ENCODE measurements at places on chromosomes 11 and 22.
A peak's percentile ranks its signal among the peaks of the same experiment; 100 is the strongest.

DNA sequence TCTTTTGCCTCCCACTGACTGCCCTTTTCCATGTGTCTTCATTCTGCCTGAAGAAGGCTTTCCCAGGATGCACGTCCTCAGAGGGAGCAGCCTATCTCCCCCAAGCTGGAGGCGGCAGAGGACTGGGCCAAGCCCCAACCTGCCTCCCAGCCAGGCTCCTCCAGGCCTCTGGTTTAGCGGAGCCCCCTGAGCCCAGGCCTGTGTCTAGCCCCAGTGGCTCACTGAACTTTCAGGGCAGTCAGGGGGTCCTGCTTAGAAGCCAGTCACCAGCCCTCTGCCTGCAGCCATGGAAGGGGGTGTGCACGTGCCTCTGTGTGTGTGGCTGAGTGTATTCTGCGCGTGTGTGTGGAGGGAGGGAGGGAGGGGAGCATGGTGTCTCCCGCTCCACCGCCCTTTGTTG lies 10.4 kb upstream of the GRK2 start:
- DNase-seq: no peak

- no peak for DNase-seq
Measured at GRCh38 chr22:25114369-25115362, 85.0 kb upstream of the CRYBB3 start.

DNA sequence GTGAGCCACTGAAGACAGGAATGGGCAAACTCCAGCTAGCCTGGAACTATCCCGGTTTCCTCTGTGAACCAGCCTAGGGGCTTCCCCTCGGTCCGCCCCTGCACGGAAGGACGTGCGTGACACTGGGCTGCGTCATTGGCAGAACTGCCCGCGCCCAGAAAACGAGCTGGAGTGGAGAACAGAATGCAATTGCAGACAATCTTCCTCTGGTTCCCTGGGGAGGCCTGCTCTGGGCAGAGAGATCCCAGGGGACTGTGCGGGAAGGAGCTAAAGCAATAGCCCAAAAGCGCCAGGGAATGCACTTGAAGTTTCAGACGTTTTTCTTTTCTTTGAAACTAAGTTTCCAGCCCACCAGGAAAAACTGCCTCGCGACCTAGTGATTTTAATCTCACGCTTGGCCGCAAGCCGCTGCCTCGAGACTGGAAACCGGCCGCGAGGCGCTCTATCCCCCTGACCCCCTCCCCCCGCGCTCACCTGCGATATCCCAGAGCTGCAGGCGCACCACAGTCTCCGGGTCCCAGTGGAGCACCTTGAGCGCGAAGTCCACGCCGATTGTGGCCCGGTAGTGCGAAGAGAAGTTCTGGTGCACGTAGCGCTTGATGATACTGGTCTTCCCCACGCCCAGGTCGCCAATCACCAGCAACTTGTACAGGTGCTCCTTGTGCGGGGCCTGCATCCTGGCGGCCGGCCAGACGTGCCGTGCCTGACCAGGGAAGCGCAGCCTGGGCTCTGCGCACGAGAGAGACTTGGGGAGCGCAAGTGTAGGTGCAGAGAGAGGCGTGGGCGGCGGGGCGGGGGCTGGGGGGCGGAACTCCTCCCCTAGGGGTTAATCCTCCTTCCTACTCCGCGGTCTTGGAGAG lies at the start of gene RAB38:
RAB38 (minus strand) TSS at position 735 of the 860 bp plus-strand sequence; CDS start at position 676, 59 bp downstream.
- DNase-seq: no peak

DNA sequence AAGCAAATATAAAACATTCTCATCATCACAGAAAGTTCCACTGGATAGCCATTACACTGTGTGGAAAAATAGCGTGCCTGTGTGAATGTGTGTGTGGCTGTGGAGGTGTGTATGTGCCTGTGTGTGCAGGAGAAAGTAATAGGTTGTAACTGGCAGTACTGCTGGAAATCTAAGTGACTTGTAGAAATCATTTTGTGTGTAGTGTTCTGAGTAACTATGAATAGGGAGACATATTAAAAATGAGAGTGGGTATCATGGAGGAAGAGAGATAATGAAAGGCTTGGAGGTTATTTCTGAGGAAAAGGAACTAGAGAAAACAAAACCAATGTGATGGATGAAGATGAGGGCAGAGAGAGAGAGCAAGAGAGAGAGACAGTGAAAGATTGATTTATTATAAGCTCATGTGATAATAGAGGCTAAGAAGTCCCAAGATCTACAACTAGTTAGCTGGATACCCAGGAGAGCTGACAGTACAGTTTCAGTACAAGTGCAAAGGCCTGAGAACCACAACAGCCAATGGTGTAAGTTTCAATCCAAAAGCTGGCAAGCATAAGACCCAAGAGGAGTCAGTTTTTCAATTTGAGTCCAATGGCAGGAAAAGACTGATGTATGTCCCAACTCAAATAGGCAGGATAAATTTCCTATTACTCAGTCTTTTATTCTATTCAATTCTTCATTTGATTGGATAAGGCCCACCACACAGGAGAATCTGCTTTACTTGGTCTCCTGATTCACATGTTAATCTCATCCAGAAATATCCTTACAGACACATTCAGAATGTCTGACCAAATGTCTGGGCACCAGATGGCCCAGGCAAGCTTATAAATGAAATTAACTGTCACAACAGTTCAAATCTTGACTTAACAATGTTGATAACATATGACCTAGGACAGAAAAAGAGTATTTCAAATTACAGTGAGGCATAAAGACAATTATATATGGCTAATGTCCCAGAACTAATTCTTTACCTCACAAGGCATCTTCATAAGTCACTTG lies 14.9 kb downstream of the KBTBD3 start:
- no peak for DNase-seq

DNA sequence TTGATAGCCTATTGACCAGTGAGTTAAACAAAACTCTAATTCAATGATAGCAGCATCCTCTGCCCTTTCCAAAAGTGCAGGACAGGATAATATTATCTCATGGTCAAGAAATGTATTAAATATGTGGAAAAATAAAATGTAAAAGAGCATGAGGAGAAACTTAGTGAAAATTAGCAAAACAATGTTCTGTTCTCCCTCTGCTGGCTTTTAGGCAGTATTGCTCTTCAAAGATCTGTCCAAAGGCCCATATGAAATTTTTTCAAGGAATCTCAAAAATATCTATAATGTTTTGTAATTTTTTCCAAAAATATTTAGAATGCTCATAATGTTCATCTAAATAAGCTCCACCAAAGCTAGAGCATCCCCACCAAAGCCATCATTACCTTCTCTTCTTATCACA lies 8.3 kb upstream of the ARL14EP start:
- DNase-seq: no peak

- no peak for DNase-seq
Measured at GRCh38 chr11:46612326-46612725, 4.7 kb downstream of the HARBI1 start.

DNA sequence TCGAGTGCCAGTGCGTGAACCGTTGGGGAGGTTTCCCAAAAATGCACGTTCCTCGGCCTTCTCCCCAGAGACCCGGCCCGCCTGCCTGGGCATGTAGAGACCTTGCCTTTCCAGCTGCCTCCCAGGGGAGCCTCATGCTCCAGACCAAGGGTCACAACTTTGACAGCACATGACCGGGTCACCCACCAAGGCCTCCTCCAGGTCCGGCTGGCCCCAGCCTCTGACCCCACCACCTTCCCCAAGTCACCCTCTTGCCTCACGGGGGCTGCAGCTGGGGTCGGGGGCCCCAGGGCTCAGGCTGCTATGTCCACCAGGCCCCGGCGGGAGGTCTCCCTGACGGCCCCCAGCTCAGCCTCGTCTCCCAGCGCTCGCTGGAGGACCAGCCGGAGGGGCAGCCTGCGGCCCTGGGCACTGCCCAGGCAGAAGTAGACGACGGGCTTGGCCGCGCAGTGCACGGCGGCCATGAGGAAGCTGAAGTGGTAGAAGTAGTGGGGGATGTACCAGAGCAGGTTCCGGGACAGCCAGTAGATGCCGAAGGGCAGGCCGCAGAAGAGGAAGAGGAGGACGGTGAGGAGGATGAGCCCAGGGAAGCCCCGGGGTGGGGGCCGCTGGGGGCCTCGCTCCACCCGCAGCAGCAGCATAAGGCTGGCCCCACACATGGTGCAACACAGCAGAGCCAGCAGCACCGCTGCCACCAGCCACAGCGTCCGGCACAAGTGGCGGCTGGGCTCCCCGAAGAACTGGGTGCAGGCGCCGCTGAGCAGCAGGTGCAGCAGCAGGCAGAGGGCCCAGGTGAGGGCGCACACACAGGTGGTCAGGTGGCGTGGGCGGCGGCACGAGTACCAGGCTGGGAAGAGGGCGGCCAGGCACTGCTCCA lies 4.4 kb downstream of the MRGPRE start:
- DNase-seq: no peak

DNA sequence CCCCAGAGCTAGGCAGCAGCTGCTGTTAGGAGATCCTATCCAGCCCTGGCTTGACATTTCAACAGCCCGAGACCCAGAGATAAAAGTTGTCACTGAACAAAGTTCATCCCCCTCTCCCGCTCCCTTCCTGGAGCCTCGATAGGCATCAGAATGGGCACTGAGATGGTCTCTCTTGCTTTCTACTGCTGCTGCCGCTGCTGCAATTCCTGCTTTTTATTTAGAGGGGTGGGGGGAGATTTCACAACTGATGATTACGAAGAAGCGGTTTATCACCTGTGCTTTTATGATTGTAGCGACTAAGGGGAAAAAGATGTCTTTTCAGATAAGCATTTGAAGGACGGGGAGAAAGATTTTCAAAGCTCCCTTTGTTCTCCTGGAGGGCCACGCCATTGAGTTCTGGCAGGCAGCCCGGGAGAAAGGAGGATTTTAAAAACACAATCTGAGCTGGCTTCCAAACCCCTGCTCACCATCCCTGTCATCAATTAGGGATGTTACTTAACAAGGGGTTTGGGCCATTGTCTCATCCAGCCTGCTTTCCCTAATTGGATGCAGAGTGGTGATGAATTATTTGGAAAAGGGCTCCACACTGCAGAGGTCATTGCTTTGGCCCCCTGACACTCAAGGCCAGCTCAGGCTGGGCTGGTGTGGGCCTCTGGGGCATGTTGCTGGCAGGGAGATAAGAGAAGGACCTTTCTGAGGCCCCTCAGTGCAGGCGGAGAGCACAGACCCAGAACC lies 344.7 kb downstream of the BUD13 start:
- DNase-seq: peak; percentile 7

DNA sequence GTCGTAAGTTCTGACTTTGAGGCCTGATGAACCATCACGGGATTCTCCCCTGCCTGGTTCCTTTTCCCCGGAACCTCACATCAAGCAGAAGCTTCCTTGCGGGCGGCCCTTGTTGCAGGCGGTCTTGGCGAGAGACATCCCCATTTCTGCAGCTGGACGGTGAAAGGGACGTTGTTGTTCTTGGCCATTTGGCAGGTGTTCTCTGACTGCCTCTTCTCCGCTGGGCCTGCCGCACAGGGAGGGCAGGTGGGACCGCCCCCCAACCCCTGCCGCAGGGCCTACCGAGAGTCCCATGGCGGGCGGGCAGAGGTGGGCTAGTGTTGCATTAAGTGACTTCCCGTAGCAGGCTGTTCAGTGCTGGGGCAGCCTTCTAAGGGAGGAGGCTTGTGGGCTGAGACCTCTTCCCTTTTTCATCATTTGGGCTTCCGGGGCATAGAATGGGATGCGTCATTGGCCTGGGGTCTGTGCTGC lies 26.9 kb upstream of the GRAMD4 start:
- DNase-seq: no peak

- no peak for DNase-seq
Measured at GRCh38 chr22:46929046-46929709, 166.7 kb downstream of the TBC1D22A start.

GRCh38 chr11:14041040-14041439 lies 78.5 kb downstream of the SPON1 start:
- no peak for DNase-seq

- no peak for DNase-seq
Measured at GRCh38 chr11:119207415-119207960, 1.3 kb downstream of the CBL start.

- DNase-seq: no peak
Measured at GRCh38 chr11:96794152-96794551, 404.3 kb downstream of the JRKL start.

GRCh38 chr11:78082146-78082545 lies 2.5 kb upstream of the NDUFC2 start:
- DNase-seq: no peak

GRCh38 chr11:112159098-112160065 lies 4.5 kb downstream of the IL18 start:
- no peak for DNase-seq

- DNase-seq: no peak
Measured at GRCh38 chr11:63939397-63939891, 642 bp downstream of the NAA40 start.

DNA sequence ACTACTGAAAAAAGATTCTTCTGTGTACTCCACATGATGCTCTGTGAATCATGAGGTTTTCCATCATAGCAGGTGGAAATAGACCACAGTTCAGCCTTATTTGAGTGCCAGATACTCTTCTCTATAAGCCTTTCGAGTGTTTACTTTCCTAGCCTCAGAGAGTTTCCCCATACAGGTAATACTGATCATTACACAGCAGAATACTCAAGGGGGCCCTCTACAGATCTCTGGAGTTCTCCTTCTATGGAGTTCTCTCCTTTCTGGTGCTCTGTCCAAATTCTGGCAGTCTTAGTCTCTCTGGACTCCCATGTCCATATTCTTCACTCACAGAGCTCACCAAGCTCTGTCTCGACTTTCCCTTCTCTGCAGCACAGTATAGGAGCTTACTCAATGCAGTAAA lies 175.7 kb upstream of the CARD18 start:
- DNase-seq: peak; percentile 68

DNA sequence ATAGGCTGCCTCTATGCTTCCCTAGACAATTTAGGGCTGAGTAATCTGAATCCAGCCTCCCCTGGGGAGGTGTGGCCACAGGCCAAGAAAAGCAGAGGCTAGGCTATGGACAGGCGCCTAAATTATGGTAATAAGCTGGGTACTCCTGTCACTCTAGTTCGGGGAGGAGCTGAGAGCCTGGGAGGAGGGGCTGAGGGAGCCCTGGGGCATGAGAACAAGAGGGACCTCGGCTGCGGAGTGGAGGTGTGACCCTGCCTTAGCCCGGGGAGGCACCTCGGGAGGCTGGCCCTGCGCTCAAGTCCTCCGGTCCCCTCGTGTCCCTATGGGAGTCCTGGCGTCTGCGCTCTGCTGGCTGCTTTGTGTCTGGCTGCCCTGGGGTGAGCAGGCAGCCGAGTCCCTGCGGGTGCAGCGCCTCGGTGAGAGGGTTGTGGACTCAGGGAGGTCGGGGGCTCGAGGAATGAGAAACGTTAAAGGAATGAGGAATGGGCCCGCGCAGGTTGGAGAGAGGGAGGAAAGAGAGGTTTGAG lies at the start of gene OTOG:
OTOG (plus strand) TSS at position 209 of the 527 bp plus-strand sequence; CDS start at position 323, 114 bp downstream.
- DNase-seq: no peak

- DNase-seq: no peak
Measured at GRCh38 chr11:126113963-126114362, 51.3 kb upstream of the CDON start.

DNA sequence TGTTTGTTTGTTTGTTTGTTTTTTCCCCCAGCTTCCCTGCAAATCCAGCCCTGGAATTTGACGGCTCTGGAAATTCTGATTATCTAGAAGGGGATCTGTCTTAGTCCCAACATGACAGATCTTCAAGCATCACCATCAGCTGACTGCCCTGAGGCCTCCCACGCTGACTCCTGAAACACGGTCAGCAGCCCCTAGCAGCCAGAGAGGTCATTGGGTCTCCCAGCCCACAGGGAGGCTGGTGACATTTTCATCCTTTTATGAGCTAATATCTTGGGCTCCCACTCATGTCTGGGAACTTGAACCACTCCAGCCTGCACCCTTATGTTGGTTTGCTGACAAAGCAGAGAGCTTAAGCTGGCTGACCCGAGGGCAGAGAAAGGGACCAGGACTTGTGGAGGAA lies 66.0 kb upstream of the TIMP3 start:
- DNase-seq: no peak

Data from NCI-H187 treated with DMSO at 0.1 percent for 48 hours (cell line).